Testis (tissue), 5 donors: ENCODE measurements at places on chromosomes 7 and 10.
A peak's percentile ranks its signal among the peaks of the same experiment; 100 is the strongest.

DNA sequence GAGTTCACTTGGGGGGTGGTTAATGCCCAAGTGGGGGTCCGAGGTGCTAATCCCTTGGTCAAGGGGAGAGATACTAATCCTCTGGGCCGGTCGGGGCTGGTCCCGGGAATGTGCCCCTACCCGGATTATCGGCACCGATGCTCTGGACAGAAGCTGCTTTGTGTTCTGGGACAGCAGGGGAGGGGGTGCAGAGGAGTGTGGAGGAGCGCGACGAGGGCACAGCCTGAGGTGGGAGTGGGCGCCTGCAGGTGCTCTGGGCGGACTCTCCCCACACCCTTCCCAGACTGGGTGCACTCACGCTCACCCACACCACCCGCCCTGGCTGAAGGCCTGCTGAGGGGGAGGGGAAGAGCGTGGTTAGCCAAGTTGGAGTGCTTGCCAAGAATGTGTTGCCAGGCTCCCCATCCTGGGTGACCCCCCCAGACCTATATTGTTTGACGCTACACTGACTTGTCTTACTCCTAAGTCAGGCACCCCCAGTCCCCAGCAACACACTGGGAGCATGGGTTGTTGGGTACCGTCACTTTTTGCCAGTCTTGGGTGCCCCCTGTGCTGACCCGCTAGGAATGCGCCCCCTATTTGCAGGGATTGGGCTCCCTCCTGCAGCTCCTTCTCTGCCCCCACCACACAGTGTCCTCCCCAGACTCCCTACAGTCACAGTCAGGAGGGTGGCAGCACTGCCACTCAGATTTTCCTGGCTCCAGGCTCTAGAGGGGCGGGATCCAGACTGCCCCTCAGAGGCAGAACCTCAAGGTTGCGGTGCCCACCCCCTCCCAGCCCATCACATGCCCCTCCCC is 1.2 kb downstream of the SLC4A2 start:
- H3K27ac ChIP-seq, result peak overlapping the region; percentile 84
- H3K36me3 ChIP-seq, result no peaks in the 10 kb centered on the region
- peak; percentile 71 for DNase-seq
- H3K4me3 ChIP-seq, result peak overlapping the region; percentile 86
- peaks cover 45% of the 10 kb centered on the region for H3K4me1 ChIP-seq
- no peaks in the 10 kb centered on the region for H3K27me3 ChIP-seq

GRCh38 chr7:48011323-48011722 is 17.6 kb downstream of the SUN3 start:
- no peak for DNase-seq
- H3K4me3 ChIP-seq, result no peak overlapping the region
- H3K4me1 ChIP-seq, result no peaks in the 10 kb centered on the region
- no peaks in the 10 kb centered on the region for H3K36me3 ChIP-seq

DNA sequence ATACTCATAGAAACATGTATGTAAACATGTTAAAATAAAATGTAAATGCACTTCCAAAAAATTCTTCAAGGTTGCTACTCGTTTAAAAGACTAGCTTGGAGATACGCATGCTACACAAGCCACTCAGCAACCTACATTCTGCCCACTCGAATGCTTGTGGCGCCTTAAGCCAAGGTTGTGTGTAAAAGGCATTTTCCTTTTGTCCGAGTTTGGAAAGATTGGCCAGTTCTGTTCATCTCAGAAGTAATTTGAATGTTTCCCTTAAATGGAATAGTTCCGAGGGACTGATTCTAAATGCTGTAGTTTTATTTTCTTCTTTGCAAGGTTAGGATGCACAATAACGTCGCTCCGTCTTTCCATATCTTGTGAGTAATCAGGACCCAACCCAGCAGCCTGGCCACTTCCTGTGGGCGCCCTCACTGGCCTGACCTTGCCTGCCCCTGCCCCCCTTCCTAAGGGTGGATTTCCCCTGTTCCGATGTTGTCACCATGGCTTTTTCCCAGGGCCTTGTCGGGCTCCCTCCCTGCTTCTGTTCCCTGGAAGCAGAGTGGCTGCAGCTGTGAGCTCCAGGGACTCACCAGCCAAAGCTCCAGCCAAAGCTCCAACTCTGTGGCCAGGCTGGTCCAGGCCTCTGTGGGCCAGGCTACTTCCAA is 70.6 kb downstream of the PTPRE start:
- H3K36me3 ChIP-seq, result no peaks in the 10 kb centered on the region
- H3K27ac ChIP-seq, result peak overlapping the region; percentile 3
- H3K27me3 ChIP-seq, result no peaks in the 10 kb centered on the region
- DNase-seq, result peak; percentile 60

DNA sequence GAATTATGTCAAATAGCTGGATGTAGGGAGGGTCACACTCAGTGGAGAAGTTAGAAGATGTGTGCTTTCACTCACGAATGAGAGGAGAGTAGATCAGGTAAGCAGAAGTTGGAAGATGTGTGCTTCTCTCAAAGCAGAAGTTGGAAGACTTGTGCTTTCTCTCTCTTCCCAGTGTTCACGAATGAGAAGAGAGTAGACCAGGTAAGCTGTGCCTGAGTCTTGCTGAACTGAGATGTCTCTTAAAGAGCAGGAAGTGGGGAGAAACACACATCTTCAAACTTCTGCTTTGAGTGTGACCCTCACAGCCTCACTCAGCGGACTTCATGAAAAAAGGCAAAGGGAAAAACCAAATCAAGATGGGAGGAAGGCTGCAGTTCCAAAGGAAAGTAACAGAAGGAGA is 7.0 kb upstream of the TMEM243 start:
- no peak overlapping the region for H3K4me3 ChIP-seq
- no peaks in the 10 kb centered on the region for H3K4me1 ChIP-seq
- no peak for DNase-seq
- H3K27me3 ChIP-seq, result no peaks in the 10 kb centered on the region
- no peaks in the 10 kb centered on the region for H3K36me3 ChIP-seq
- H3K27ac ChIP-seq, result no peak overlapping the region

DNA sequence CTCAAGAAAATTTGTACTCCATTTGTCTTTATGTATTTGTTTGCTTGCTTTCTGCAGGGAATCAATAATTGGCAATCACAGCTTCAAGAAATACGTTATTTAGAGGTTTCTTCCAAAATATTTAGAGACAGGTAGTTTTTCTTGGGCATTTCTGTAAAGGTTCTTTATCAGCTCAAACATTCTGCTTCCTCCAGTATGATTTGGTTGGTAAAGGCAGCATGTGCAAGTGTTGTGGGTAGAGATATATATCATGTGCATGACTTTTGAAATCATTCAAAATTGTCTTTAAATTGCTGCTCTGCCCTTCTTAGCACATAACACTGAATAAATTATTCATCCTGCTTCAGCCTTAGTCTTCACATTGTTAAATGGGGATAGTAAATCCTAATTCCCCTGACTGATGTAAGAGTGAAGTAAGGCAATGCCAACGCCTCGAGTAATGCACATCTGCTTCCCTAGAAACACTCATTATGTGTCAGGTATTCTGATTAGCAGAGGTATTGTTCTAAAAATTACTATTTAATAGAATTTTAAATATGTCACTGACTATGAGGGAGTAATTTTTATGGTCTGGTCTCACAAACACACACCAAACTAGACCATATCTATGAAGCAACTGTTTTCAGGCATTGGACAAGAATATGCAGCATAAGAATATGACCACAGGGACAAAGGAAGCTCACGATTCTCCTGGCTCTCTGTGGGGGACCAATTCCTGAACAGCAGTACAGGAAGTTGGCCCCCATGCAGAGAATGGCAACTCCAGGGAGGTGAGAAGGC is 77.3 kb upstream of the AKR1E2 start:
- H3K27ac ChIP-seq, result no peak overlapping the region
- DNase-seq, result no peak
- no peaks in the 10 kb centered on the region for H3K27me3 ChIP-seq
- no peaks in the 10 kb centered on the region for H3K36me3 ChIP-seq
- H3K4me3 ChIP-seq, result no peak overlapping the region

GRCh38 chr7:68776326-68776725 is 821.9 kb upstream of the AUTS2 start:
- H3K36me3 ChIP-seq, result no peaks in the 10 kb centered on the region
- no peak overlapping the region for H3K27ac ChIP-seq
- H3K27me3 ChIP-seq, result no peaks in the 10 kb centered on the region
- no peak for DNase-seq
- H3K4me1 ChIP-seq, result no peaks in the 10 kb centered on the region

DNA sequence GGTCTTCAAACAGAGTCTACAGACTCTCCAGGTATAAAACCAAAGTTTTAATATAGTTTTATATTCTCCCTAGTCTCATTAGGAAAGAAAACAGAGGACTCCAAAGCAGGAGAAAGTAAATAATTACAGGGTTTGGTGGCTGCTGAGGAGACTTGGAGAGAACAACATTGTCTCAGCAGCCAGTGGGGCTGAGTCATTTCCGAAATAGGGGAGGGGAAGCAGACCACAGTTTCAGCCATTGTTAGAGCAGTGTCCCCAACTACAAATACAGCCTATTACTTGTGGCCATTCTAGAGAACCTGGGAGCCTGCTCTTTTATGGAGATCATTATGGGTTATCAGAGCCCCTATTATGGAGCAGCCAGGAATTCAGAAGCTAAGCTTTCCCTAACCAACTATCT is 44.2 kb upstream of the A1CF start:
- no peak overlapping the region for H3K27ac ChIP-seq
- no peaks in the 10 kb centered on the region for H3K27me3 ChIP-seq
- H3K36me3 ChIP-seq, result no peaks in the 10 kb centered on the region
- no peak overlapping the region for H3K4me3 ChIP-seq
- no peak for DNase-seq

GRCh38 chr7:12389089-12389700 is 14.5 kb downstream of the VWDE start:
- H3K4me1 ChIP-seq, result no peaks in the 10 kb centered on the region
- peak; percentile 62 for DNase-seq
- H3K27me3 ChIP-seq, result no peaks in the 10 kb centered on the region
- no peak overlapping the region for H3K27ac ChIP-seq
- no peak overlapping the region for H3K4me3 ChIP-seq
- no peaks in the 10 kb centered on the region for H3K36me3 ChIP-seq

DNA sequence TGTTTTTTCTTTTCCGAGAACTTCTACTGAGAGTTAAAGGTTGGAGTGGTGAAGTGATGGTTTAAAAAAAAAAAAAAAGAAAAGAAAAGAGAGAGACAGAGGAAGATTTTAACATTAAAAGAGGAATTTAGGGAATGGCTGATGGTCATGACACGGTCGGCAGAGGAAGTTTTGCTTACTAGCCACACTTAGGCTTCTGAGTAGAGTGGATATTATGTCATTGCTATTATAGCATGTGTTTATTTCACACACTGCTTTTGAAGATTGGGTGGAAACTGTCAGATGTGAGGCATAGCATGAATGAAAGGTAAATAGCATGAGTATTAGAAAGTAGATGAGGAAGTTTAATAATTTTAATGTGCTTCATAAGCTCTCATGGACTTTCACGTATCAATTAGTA is 2.5 kb downstream of the KAT6B start:
- no peak for DNase-seq
- no peaks in the 10 kb centered on the region for H3K36me3 ChIP-seq
- no peak overlapping the region for H3K4me3 ChIP-seq
- no peak overlapping the region for H3K27ac ChIP-seq
- H3K4me1 ChIP-seq, result peaks cover 30% of the 10 kb centered on the region

DNA sequence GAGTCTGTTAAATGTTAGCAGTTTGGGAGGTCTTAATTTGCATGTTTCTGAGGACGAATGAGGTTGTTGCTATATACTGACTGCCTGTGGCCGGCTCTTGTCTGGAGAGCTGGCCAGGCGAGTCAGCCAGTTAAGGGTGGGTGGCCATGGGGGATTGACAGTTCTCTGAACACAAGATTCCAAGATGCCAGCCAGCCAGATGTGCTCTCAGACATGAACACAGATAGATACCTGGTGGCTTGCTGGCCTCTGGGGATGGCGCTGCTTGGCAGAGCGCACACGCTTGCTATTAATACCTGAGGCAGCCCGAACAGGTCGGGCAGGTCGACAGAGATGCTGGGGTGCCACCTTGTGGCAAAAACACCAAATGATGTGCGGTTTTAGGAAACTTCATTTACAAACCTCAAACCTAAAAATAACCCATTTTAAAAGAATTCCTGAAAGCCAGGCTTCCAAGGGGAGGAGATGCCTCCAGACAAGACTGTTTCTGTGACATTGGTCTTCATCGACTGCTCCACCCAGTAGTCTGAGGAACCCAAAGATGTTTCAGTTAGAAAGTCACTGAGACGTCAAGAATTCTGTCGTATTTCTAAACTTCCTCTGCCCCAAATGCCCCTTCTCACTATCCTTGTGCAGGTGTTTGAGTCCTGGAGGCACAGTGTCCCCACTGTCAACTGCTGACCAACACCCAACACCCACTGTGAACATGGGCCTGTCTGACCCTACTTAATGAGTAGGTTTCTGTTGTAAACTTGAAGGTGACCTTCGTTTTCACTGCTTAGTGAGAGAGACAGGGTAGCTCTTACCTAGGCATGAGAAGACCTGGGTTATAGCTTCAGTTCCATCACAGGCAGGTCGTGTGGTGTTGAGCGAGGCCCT is 123.4 kb downstream of the NT5C2 start:
- H3K27me3 ChIP-seq, result no peaks in the 10 kb centered on the region
- DNase-seq, result peak; percentile 74

- no peak for DNase-seq
- H3K4me1 ChIP-seq, result no peaks in the 10 kb centered on the region
- H3K27me3 ChIP-seq, result no peaks in the 10 kb centered on the region
- H3K27ac ChIP-seq, result no peak overlapping the region
- no peaks in the 10 kb centered on the region for H3K36me3 ChIP-seq
Measured at GRCh38 chr7:91668217-91668616, 212.3 kb downstream of the MTERF1 start.

DNA sequence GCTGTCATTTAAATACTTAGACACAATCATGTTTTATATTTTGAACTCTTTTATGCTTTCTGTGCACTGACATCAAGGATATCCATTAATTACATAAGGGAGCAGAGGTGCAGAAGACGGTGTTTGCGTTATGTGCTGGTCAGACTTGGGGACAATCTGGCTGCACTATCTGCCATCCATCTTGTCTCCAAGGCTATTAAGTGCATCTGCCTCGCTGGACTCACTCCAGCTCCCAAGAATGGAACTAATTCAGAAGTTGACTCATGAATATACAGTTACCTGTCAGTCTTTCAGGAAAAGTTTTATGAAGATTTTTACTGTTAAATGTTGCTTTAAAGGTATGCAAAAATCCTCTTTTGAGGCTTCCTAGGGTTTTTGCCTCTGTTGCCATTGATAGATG is 391.0 kb downstream of the SUGCT start:
- H3K4me3 ChIP-seq, result no peak overlapping the region
- no peak for DNase-seq
- no peaks in the 10 kb centered on the region for H3K27me3 ChIP-seq
- no peak overlapping the region for H3K27ac ChIP-seq
- H3K4me1 ChIP-seq, result no peaks in the 10 kb centered on the region

DNA sequence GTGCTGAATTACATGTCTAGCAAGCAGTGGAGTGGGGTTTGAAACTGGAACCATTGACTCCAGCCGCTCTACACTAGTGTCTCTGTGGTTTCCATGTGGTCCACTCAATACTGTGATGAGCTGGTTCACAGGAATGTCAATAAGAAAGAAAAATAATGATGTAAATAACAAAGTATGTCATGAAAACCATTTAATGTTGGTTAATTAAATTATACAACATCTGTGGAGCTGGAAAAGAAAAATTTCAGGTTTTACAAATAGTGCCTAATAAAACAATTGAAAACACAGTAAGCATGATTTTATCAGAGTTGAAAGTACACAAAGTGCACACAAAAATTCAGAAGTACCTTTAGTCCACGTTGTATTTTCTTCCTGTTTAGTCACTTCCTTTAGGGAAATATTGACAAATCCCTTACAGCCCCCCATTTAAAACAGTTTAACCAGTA is 28.7 kb upstream of the NAMPT start:
- no peak overlapping the region for H3K27ac ChIP-seq
- H3K4me1 ChIP-seq, result no peaks in the 10 kb centered on the region
- no peaks in the 10 kb centered on the region for H3K27me3 ChIP-seq
- no peak for DNase-seq
- H3K36me3 ChIP-seq, result no peaks in the 10 kb centered on the region
